ENCODE measurements at places on chromosomes 1 and 21.

DNA sequence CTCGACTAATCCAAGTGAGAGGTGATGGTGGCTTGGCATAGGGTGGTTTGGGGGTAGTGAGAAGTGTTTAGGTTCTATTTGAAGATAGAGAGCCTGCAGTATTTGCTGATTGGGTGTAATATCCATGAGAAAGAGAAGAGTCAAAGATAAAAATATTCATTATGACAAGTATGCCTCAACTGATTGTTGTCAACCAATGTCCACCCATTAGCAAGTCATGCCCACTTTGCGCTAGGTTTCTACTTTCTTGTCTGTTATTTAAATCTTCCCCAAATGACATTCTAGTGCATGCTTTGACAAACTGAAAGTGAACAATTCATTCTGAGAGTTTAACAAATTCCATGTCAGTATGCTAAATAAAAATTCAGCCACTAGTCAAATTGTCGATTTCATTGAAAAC lies 3.8 kb upstream of the XCL1 start:
- DNase-seq, result no peak

DNA sequence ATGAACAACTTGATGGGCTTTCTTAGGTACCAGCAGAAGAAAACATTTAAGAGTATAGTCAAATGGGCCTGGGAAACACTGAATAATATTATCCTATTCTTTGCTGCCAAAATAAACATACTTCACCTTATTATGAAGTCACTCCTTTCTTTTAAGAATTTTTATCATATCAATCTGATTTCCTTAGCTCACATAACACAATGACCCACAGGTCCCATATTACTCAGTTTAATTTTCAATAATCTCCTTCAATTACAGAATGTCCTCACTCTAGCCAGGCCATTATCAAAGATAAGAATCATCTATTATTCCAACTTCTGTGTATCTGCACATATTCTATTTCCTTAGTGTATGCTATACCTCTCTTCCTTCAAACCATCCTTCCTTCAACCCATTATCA lies 63.0 kb downstream of the PIGK start:
- DNase-seq, result no peak

DNA sequence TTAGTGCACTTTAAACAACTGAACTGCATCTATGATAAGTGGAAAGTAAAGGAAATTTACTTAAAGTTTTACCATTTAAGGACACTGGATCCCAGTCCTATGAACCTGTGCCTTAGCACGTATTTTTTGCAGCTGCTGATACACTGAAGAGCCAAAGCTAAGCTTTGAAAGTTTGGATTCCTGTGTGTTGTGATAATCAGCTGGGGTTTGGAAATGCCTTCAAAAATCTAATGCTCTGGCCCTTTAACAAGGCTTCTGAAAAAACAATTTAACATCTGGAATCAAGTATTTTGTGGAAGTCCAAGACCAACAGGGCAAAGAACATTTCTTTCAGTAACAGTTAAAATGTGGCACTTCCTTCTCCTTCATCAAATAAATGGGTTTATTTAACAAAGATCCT lies 51.8 kb downstream of the DDAH1 start:
- no peak for DNase-seq

- DNase-seq, result no peak
These were observed 52.0 kb upstream of the LYPLAL1 start for GRCh38 chr1:219121679-219122078.

GRCh38 chr1:240501115-240501514 lies 110.8 kb downstream of the GREM2 start:
- DNase-seq, result no peak

Measured in T-helper 22 cell (primary cell).